Fibroblast of the conjunctiva (primary cell): ENCODE measurements at places on chromosomes 11 and 22.

- DNase-seq = no peak
Observed at GRCh38 chr11:116356451-116356850, 416.3 kb downstream of the BUD13 start.

DNA sequence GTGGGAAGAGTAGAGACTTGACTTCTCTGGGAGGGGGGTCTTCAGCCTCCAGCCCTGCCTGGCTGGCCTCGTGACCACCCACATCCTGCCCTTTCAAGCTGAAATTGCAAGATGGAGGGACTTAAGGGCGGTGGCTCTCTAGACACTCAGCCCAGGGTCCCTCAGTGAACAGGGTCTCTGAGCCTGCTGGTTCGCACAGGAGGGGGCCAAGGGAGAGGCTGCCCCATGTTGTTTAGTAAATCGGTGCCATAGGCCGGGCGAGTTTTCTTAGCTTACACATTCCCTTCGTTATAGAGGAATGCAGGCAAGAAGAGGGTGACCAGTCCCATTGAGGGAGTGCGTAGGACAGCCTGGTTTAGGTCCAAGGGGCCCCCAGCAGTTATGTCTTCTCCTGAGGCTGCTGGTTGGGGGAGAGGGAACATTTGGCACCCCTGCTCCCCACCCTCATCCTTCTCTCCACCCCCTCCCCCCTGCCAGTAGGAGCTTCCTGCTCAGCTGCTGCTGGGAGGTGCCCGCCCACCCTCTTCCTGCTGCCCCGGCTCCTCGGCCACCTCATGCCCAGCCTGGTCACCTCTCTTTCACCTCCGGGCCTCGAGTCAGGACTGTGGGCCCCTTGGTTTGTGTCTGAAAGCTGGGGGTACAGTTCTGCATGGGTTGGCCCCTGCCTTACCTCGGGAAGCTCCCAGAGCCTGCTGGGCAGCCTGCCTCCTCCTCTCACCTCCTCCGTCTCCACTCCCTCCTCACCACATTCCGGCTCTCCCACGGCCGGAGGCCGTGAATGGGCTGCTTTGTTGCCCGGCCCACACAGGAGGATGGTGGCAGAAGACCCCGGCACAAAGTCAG lies 3.9 kb downstream of the FRMD8 start:
- DNase-seq = no peak

DNA sequence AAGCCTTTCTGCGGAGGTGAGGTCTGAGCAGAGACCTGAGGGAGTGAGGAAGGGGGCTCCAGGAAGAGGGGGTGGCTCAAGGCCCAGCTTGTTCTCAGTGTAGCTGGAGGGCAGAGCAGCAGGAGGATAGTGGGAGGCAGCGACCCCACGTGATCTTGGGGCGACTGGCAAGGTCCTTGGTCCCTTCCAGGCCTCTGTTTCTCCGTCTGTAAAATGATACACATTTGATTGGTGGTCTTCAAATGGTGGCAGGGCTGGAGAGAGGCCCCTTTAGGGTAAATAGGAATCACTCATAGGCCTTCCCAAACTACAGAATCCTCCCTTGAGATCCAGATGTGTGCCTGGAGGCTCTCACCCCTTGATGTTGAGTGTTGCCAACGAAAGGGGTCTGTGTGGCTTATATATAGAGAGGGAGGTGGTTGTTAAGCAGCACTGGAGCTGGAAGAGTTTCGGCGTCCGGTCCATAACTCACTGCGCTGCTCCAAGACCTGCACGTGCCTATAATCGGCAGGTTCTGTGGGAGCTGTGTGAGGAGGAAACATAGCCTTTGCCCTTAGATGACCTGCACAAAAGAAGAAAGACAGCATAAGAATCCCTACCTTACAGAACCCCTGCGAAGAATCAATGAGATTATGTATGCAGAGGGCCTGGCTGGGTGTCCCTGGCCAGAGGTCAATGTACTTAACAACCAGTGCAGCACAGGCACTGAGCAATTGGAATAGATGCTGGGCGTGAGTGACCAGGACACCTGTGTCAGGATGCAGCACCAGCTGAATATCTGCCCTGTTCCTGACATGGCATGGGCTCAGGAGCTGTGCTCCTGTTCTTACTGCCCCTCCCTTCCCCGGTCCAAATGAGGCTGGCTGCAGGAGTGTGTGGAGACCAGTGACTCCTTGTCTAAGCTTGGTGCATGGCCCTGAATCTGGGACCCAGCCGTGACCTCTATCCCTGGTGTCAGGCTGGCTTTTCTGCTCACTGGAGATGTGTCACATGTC lies 28.7 kb downstream of the OTOG start:
- DNase-seq = no peak

GRCh38 chr11:11584937-11585336 lies 36.9 kb downstream of the GALNT18 start:
- DNase-seq = no peak

- DNase-seq = no peak
Observed at GRCh38 chr11:1947592-1948237, 583 bp downstream of the MRPL23 start.
